Fibroblast of the aortic adventitia (primary cell): ENCODE measurements at places on chromosomes 16 and 17. TPM values are rescaled to one million over a fixed set of nuclear protein-coding genes. Genes with fewer than 3 reads are reported as not detected.

GRCh38 chr16:66391726-66392670, 25.5 kb downstream of the CDH5 start:
- DNase-seq, result no peak

DNA sequence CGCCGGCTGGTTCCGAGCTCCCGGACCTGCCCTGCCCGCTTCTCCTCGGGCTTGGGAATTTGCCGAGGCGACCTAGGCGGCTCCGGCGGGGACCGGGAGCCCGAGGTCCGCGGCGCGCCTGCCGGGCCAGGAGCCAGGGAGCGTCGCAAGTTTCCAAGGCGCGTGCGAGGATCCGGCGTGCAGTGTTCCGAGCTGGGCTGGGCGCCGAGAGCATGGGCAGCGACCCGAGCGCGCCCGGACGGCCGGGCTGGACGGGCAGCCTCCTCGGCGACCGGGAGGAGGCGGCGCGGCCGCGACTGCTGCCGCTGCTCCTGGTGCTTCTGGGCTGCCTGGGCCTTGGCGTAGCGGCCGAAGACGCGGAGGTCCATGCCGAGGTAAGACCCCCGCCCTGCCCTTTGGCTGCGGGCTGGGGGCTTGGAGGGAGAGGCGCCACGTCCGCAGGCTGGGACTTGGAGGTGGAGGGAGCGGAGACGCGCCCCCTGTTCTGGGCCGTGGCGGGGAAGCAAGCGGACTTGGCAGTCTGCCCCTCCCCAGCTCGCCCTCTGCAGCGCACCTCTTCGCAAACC, 668 bp downstream of the MMP15 start:
- peak; percentile 41 for DNase-seq

Gene ADGRG3
- total RNA-seq, result not detected in 2 replicates

DNA sequence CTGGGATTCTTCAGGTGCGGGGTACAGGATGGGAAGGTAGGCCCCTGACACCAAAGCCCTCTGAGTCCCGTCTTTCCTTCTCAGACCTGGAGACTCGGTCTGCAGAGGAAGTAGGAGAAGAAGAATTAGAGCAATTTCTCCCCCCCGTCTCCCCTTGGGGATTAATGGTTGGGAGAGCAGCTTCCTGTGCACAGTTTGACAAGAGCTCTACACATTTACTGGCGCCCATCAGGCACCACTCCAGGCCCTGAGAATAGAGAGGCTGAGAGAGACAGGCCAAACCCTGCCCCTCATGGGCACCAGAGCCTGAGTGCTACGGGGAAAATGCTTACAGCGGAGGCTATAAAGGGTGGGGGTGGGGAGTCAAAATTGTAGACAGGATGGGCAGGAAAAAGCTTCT, 3.5 kb upstream of the C16orf74 start:
- DNase-seq, result no peak

Gene RANBP10
- 3.1 and 6.4 TPM in 2 replicates for total RNA-seq

Gene AXIN2
- total RNA-seq, result 8.0 and 11.1 TPM in 2 replicates
